BJ (cell line): ENCODE measurements at places on chromosomes 13 and 19.

- DNase-seq, result no peak
These were observed 2.2 kb downstream of the BST2 start for GRCh38 chr19:17402982-17403855.

GRCh38 chr19:7738023-7738422, 6.1 kb upstream of the CLEC4G start:
- no peak for DNase-seq

GRCh38 chr13:46881621-46882020, 15.2 kb downstream of the HTR2A start:
- DNase-seq, result no peak

GRCh38 chr19:32421589-32422361, 16.2 kb downstream of the DPY19L3 start:
- no peak for DNase-seq

- DNase-seq, result no peak
These were observed 68.2 kb downstream of the STK24 start for GRCh38 chr13:98508685-98509084.

- no peak for DNase-seq
These were observed 310.4 kb downstream of the SPRY2 start for GRCh38 chr13:80030491-80030890.

- DNase-seq, result no peak
These were observed 58.7 kb upstream of the KLF5 start for GRCh38 chr13:73000027-73000674.

DNA sequence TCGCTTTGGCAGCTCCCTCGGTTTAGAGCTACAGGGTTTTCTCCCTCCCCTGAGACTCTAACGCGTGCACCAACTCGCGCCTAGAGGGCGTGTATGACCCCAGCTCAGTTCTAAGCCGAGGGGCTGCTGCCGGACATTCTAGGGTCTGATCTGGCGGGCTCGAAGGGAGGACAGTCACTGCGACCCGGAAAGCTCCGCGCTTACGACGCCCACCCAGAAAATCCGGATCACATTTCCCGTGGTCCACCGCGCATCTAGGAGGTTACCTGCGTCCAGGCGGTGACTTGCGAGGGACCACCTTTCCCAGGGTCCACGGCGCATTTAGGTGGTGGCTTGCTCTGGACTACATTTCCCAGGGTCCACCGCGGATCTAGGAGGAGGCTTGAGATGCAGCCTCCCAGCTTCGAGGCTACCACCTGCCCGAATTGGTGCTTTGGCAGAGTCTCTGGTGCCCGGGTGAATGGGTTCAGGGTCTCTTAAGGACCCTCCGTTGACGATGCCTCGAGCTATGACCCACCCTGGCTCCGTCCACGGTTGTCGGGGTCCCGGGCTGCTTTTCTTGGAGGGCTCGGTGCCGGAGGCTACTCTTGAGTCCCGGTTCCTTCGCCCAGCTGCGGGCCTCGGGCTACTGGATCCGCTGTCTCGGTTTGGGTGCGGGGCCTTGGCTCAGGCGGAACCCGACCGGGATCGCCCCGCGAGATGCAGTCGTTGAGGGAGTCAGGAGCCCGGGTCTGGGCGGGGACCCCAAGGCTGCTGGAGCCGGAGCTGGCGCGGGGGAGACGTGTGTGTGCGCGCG, 30.5 kb downstream of the ZNF146 start:
- DNase-seq, result no peak

- DNase-seq, result no peak
These were observed 127.4 kb downstream of the MAB21L1 start for GRCh38 chr13:35349052-35349451.

DNA sequence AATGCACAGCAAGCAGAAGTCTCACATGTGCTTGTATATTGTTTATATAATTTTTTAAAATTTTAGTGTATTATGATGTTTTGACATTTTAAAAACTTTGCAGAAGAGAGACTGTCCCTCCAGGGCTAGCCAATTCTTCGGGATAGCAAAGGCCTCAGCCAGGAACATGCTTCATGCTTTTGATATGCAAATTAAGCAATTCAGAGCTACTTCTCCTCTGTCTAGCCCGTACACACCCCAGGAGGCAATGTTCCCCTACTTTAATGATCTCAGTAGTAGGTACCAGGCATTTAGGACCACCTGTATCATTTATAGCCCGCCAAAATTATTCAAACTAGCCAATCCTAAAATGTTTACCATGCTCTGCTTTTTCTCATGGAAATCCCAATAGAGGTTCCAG, 1116.2 kb downstream of the OLFM4 start:
- DNase-seq, result no peak

DNA sequence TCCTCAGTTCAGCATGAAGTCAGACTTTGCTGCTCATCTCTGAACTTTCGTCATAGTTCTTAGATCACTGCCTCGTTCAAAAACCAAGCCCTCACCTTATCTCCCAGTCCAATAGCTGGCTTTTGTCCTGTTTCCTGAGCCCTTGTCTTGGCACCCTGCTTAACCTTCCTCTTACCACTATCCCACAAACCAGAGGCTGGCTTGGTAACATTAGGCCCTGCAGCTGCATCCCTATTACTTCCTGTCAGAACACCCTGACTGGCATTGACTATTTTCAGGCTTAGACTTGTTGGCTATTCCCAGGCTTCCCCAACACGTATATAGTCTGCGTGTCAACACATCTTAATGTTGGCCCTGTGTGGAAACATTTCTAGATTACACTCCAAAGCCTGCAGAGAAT, 172.4 kb downstream of the VWA8 start:
- DNase-seq, result no peak

GRCh38 chr19:45443462-45444317, 20.0 kb upstream of the ERCC1 start:
- DNase-seq, result no peak

GRCh38 chr13:33932769-33933406, 114.9 kb downstream of the RFC3 start:
- no peak for DNase-seq

DNA sequence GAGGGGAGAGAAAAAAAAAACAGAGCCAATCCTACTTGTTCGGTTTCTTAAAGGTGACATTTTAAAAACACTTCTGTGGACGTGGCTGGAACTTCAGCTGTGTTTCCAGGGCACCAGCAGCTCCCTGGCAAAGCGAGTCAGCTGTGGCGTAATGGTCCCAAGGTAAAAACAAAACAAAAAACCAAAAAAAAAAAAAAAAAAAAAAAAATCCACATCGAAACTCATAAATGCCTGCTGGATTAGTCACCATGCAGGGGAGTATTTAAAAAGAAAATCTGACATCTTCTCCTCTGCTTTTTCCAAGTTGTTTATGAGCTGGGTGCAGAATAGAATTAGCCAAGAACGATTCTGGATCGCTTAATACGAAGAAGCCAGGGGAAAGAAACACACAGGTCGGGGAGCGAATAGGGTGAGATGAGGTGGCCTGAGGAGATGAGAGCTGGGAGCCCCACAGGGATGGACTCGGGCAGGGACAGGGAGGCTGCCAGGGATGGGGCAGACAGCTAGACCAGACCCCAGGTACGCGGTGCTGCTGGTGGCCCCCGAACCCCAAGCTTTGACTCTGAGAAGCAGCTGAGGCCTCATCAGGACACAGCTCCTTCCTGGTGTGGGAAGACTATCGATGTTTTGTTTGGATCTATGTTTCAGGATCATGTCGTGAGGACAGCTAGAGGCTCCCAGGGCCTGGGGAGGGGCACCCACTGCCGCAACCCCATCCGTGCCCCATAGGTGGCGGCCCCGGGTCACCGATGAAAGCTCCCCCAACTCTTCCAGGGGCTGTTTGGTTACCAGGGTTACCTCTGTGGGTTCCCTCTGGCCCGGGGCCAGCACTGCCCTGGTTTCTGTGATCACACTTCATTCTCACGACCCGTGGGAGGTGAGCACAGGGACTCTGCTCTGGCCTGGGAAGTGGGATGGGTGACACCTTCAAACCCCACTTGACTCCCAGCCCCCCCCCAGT, 3.1 kb upstream of the CTXN1 start:
- DNase-seq, result peak; percentile 80

GRCh38 chr13:79675931-79676660, 195.1 kb downstream of the NDFIP2 start:
- DNase-seq, result no peak

- no peak for DNase-seq
These were observed 2.2 kb downstream of the TMPRSS9 start for GRCh38 chr19:2362046-2362969.

- no peak for DNase-seq
These were observed 5.9 kb downstream of the COL4A1 start for GRCh38 chr13:110301083-110301482.

DNA sequence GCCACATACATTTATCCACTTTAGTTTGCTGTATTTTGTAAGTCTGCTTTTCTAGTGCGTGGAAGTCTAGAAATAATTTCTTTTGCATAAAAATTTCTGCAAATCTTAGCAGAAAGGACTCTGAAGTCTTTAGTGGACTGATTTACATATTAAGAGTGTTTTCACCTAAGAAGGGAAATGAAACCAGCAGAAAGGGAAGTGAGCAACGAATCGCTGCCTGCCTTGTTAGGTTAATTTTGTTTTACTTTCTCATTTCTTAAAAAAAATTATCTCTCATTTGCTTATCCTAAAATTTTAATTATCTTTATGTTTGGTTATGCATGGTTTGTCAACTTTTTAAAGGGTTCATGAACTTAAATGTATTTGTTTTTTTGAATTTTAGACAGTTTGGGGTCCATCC, 767 bp upstream of the GPR18 start:
- DNase-seq, result no peak

DNA sequence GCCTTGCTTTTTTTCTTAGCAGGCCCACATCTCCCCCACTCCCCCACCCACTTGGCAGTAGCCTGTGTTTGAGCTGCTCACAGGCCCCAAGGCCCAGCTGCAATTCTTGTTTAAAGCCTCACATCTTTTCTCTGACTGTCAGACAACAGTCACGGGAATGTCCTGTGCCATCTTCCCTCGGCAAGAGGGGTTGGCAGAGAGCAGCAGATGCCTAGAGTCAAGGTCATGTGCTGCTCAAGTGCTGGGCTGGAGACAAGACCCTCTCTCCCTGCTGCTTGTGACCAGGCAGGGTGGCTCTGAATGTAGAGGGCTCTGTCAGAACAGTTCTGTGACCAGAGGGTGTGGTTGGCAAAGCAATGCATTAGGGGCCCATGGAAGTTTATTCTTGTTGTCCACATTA, 47.4 kb downstream of the BBC3 start:
- no peak for DNase-seq

- DNase-seq, result no peak
These were observed 115.8 kb downstream of the DIAPH3 start for GRCh38 chr13:60047918-60048317.

DNA sequence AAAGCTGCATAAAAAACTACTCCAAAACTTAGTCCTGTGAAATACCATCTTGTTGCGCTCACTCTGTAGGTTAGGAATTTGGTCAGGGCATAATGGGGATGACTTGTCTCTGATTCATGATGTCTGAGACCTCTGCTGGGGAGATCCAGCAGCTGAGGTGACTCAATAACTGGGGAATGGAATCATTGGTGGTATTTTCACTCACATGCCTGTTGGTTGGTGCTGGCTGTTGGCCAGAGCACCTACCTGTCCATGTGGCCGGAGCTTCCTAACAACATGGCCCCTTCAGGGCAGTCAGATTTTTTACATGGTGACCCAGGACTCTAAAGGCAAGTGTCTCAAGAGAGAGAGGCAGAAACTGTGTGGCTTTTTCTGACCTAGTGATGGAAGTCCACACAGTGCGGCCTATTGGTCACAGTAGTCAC, 7.4 kb upstream of the ESD start:
- peak; percentile 71 for DNase-seq

- no peak for DNase-seq
These were observed 1.1 kb upstream of the FARP1 start for GRCh38 chr13:98141509-98142379.

- no peak for DNase-seq
These were observed 27.7 kb upstream of the HIF3A start for GRCh38 chr19:46269101-46269500.

DNA sequence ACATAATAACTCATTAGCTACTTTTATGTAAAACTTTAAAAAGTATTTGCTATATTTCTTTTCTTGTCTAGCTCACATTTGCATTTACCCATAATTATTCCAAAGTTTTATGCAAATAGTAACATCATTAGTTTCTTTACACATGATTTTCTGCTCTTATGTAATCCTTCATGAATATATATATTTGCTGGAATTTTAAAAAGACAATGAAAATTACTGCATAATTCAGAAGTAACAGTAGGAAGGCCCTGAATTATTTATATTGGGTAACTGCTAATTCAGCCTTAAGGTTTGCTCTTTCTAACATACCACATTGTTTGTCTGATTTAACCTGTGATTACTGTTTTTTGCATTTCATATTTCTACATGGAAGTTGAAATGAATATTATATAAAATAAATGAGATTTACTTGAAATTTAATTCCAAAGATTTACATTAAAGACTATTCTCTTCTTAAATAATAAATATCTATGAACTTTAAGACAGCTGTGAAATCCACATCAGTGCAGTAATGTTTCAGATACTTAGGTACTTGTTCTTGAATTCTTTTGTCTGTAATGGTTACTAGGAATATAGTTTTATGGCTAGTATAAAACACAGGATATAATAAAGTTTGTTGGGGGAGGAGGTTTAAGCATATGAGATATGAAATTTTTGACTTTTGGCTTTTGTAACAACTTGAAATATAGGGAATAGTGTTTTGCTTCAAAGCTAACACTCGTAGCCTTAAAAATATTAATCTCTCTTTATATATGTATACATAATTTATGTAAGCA, 46.0 kb downstream of the B3GLCT start:
- no peak for DNase-seq

DNA sequence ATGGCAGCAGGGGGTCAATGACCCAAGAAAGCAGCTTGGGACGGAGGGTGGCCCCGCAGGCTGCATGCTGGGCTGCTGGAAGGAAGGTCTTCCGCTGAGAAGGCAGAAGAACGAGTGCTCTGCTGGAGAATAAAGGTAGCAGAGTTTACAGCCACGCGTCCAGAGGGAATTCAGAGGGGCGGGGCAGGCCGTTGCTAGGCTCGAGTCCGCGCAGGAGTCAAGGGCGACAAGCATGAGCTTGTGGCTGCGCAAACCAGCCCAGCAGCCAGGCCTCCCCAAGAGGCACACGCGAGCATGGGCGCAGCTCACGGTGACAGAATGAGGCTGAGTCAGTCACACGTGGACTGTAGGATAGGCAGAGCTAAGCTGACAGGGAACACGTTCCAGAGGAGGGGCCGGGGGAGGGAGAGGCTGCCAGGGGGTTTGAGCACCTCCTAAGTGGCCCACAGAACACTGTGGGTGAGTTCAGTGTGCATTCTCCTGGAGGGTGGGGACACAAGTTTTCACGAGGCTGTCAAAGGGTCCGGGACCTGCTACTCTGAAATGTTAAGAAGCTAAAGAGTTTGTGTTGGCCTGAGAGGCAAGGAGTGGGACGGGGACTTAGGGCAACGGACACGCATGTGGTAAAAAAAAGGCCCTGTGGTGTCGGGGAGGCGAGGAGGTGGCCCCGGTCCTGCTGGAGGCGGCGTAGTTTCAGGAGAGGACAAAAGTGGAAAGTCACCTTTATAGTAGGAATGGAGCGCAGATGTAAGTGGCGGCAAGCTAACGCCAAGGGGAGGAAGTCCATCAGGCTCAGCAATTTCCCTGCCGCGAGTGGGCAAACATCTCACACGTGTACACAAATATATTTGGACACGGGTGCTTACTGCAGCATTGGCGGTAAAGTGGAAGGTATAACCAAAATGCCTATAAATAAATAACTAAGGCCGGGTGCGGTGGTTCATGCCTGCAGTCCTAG, 17.7 kb downstream of the RFX2 start:
- peak; percentile 82 for DNase-seq
